ENCODE measurements at places on chromosomes 13 and 19.
A peak's percentile ranks its signal among the peaks of the same experiment; 100 is the strongest.

GRCh38 chr19:35144600-35145436 is 1.8 kb downstream of the FXYD7 start:
- peak overlapping the region; percentile 89 for H3K27ac ChIP-seq
- H3K4me1 ChIP-seq, result peaks cover 33% of the 10 kb centered on the region
- peaks cover 17% of the 10 kb centered on the region for H3K27me3 ChIP-seq
- H3K4me3 ChIP-seq, result peak overlapping the region; percentile 26
- H3K36me3 ChIP-seq, result peaks cover 22% of the 10 kb centered on the region
- DNase-seq, result peak; percentile 93

- H3K36me3 ChIP-seq, result peaks cover 47% of the 10 kb centered on the region
- no peak overlapping the region for H3K27ac ChIP-seq
- no peak for DNase-seq
- no peaks in the 10 kb centered on the region for H3K27me3 ChIP-seq
- H3K4me3 ChIP-seq, result no peak overlapping the region
Observed at GRCh38 chr19:1360818-1361461, 22.8 kb upstream of the NDUFS7 start.

GRCh38 chr19:6354098-6354674 is 7.1 kb upstream of the CLPP start:
- H3K36me3 ChIP-seq, result no peaks in the 10 kb centered on the region
- H3K27ac ChIP-seq, result no peak overlapping the region
- peaks cover 8% of the 10 kb centered on the region for H3K27me3 ChIP-seq
- no peak overlapping the region for H3K4me3 ChIP-seq
- no peak for DNase-seq
- peaks cover 9% of the 10 kb centered on the region for H3K4me1 ChIP-seq

- no peak overlapping the region for H3K27ac ChIP-seq
- no peak overlapping the region for H3K4me3 ChIP-seq
- no peaks in the 10 kb centered on the region for H3K36me3 ChIP-seq
- peaks cover 36% of the 10 kb centered on the region for H3K27me3 ChIP-seq
- no peaks in the 10 kb centered on the region for H3K4me1 ChIP-seq
- DNase-seq, result no peak
Observed at GRCh38 chr19:29535214-29535831, 9.5 kb downstream of the VSTM2B start.

DNA sequence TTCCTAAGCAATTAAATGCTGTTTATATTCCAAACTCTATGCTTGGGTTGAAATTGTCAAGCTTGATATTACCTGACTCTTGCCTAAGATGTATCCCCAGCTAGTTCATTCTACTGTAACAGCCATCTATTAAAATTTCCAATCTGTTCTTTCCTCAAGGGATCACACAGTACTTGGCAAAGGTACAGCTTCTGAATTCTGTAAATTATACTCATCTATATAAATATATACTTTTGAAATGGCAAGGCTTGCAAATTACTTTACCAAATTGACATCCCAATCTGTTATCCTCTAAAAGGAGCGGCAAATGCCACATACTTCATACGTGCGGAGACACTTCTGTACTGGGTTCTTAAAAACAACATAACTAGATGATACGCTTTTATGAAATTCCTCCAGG is 330.2 kb downstream of the DNAJC15 start:
- H3K27me3 ChIP-seq, result no peaks in the 10 kb centered on the region
- no peaks in the 10 kb centered on the region for H3K36me3 ChIP-seq
- no peak overlapping the region for H3K27ac ChIP-seq
- H3K4me1 ChIP-seq, result no peaks in the 10 kb centered on the region

- H3K36me3 ChIP-seq, result no peaks in the 10 kb centered on the region
- H3K27me3 ChIP-seq, result no peaks in the 10 kb centered on the region
- H3K4me1 ChIP-seq, result no peaks in the 10 kb centered on the region
- H3K27ac ChIP-seq, result no peak overlapping the region
- H3K4me3 ChIP-seq, result no peak overlapping the region
Observed at GRCh38 chr13:111945086-111945485, 121.9 kb upstream of the SOX1 start.

DNA sequence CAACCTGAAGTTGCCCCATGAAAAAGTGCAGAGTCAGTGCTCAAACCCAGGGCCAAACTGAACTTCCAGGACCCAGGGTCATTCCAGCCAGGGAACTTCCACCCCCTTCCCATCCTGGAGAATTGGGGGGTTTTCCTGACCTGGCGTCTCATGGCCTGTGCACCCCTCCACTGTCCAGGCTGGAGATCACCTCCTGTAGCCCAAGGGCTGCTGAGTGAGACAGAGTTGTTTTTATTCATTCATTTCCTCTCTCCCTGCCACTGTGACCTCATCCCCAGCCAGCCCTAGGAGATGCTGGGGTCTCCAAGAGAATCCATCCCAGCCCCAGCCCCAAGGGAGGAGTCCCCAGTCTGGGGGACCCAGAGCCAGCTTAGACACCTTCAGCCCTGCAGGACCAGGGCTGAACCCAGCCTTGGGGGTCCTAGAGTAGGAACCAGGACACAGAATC is 4.2 kb downstream of the FCHO1 start:
- DNase-seq, result no peak
- H3K27me3 ChIP-seq, result no peaks in the 10 kb centered on the region
- H3K36me3 ChIP-seq, result no peaks in the 10 kb centered on the region
- H3K4me3 ChIP-seq, result no peak overlapping the region
- peaks cover 13% of the 10 kb centered on the region for H3K4me1 ChIP-seq

- peaks cover 51% of the 10 kb centered on the region for H3K4me1 ChIP-seq
- peak overlapping the region; percentile 51 for H3K27ac ChIP-seq
- peak; percentile 46 for DNase-seq
- peak overlapping the region; percentile 78 for H3K4me3 ChIP-seq
- no peaks in the 10 kb centered on the region for H3K27me3 ChIP-seq
- peaks cover 19% of the 10 kb centered on the region for H3K36me3 ChIP-seq
Observed at GRCh38 chr13:31945202-31945961, 86.2 kb upstream of the FRY start.

DNA sequence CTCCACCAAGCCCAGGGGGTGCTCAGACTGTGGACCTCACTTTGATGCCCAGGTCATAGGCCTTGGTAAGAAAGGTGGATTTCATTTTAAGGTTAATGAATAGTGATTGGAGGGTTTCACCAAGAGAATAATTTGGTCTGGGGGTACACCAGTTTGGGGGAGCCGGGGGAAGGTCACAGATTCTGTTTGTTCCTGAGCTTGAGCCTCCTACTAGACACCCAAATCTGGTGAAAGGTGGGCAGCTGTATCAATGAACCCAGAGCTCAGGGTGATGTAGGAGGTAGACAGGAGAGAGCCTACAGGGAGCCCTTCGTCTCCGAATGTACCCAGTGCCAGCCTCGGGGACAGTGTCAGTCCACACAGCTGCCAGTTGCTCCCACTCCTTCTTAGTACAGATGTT is 63.7 kb upstream of the ATP12A start:
- no peaks in the 10 kb centered on the region for H3K36me3 ChIP-seq
- H3K4me1 ChIP-seq, result peaks cover 10% of the 10 kb centered on the region
- H3K4me3 ChIP-seq, result no peak overlapping the region
- no peaks in the 10 kb centered on the region for H3K27me3 ChIP-seq
- H3K27ac ChIP-seq, result no peak overlapping the region

DNA sequence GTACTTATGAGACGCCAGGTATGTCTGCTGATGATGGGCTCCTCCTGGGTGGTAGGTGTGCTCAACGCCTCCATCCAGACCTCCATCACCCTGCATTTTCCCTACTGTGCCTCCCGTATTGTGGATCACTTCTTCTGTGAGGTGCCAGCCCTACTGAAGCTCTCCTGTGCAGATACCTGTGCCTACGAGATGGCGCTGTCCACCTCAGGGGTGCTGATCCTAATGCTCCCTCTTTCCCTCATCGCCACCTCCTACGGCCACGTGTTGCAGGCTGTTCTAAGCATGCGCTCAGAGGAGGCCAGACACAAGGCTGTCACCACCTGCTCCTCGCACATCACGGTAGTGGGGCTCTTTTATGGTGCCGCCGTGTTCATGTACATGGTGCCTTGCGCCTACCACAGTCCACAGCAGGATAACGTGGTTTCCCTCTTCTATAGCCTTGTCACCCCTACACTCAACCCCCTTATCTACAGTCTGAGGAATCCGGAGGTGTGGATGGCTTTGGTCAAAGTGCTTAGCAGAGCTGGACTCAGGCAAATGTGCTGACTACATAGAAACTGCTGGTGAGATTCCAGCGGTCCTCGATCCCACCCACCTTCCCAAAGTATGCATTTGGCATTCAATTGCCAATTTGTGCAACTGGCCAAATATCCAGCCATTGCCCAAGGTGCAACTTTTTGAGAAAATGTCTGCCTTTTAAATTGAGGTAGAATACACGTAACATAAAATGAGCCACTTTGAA is 10.2 kb downstream of the OR2Z1 start:
- H3K27me3 ChIP-seq, result no peaks in the 10 kb centered on the region
- no peak overlapping the region for H3K27ac ChIP-seq
- H3K36me3 ChIP-seq, result no peaks in the 10 kb centered on the region
- DNase-seq, result no peak
- H3K4me3 ChIP-seq, result no peak overlapping the region
- no peaks in the 10 kb centered on the region for H3K4me1 ChIP-seq

- DNase-seq, result no peak
- no peaks in the 10 kb centered on the region for H3K27me3 ChIP-seq
- peaks cover 20% of the 10 kb centered on the region for H3K4me1 ChIP-seq
Observed at GRCh38 chr19:13634658-13635057, 128.4 kb upstream of the CACNA1A start.

Measured in Calu3 (cell line).